ENCODE measurements at places on chromosomes 13 and 19.

- no peak for DNase-seq
Observed at GRCh38 chr19:924553-925086, 1.2 kb upstream of the ARID3A start.

DNA sequence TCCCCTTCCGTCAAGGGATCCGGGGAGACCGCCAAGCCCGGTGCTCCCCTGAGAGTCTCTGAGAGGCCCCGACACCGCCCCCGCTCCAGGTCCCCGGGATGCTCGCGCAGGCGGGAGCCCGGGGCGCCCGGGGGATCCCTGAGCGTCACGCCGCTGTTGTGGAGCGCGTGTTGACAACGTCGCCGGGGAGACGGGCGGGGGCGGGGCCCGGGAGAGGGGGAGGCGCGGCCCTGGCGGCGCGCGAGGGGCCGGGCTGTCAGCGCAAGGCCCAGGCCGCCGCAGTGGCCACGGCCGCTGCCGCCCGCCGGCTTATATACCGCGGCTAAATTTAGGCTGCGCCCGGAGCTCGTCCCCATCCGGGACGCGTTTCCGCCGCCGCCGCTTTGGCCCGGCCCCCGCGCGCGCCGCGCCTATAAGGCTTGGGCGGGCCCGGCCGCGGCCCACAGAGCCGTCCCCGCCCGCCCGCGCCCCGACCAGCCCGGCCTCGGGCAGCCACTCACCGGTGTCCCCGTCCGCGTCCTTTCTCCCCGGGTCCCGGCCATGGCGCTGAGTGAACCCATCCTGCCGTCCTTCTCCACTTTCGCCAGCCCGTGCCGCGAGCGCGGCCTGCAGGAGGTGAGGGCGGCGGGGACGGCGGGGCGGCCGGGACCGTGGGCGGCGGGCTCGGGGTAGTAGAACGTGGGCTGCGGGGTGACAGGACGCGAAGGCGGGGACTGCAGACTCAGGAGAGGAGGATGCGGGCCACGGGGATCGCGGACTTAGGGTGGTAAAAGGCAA is at the start of gene KLF2:
KLF2 (plus strand) TSS at position 443 of the 777 bp plus-strand sequence; CDS start at position 541, 98 bp downstream.
- peak; percentile 81 for DNase-seq

- DNase-seq: no peak
Observed at GRCh38 chr13:35393886-35394285, 82.6 kb downstream of the MAB21L1 start.

- no peak for DNase-seq
Observed at GRCh38 chr19:58218899-58219298, 9.8 kb upstream of the ZNF544 start.

- peak; percentile 20 for DNase-seq
Observed at GRCh38 chr13:112067116-112067741, at the start of gene SOX1. Gene SOX1 (plus strand): TSS chr13:112067149. CDS start chr13:112067659, 510 bp downstream.

DNA sequence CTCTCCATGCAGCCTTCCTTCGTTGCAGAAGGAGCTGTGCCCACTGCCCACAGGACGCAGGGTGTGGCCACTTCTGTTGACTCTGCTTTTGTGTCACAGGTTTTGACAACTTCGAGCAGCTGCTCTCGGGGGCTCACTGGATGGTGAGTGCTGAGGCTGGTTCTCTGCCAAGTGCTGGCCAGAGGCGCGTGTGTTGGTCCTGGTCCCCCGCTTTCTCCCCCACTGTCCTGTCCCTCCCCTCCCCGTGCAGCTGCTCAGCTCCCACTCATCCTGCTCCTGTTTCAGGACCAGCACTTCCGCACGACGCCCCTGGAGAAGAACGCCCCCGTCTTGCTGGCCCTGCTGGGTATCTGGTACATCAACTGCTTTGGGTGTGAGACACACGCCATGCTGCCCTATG is 10.6 kb upstream of the PDCD2L start:
- DNase-seq: no peak

DNA sequence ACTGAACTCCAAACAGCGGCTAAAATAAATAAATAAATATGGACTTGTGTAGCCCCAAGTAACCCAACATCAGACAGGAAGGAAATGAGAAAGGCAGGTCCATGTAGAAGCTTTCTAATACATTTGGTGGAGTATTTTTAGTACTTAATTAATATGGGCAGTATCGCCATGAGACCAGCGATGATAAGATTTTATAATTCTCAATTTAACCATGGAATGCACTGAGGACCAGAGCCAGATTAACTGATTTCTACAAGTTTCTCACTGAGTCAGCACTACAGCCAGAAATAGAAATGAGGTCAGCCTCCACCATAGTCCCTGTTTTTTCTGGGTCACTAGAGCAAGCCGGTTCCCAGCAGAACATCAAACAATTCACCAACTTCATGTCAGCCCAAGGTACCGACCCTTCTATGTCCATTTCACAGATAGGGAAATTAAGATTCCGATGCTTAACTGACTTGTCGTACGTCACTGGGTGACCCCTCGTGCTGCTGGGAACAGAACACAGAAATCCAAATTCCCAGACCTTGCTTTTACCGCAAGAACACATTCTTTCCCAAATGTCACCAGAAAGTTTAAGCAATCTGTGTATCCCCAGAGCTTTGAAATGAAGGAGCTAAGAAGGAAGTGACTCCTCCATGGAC is 90.4 kb downstream of the COL4A1 start:
- DNase-seq: no peak

DNA sequence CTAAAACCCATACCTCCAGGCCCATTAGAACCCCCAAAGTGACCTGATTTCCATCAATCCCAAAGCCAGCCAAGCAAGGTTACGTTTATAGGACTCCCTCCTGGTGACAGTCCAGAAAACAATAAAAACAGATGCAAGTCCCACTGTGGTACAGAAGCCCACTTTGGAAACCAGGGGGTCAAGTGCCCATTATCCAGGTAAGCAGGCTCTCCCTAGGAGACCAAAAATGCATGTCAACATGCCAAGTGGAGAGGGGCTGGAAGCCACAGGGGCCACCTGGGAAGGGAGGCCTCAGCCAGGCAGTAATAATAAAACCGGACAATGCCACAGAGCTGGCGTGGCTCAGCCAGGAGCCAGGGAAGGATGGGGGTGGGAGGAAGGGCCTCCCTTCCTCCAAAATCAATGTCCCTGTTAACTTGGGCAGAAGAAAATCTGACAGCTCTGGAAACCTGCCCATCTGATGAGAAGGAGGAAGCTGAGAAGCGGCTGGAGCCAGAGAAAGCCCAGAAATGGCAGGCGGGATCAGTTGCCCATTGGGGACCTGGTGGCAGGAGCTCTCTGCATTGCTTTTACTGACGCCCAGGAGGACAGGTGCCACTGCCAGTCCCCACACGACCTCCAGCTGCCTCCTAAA is 160.4 kb downstream of the ZIC5 start:
- no peak for DNase-seq

DNA sequence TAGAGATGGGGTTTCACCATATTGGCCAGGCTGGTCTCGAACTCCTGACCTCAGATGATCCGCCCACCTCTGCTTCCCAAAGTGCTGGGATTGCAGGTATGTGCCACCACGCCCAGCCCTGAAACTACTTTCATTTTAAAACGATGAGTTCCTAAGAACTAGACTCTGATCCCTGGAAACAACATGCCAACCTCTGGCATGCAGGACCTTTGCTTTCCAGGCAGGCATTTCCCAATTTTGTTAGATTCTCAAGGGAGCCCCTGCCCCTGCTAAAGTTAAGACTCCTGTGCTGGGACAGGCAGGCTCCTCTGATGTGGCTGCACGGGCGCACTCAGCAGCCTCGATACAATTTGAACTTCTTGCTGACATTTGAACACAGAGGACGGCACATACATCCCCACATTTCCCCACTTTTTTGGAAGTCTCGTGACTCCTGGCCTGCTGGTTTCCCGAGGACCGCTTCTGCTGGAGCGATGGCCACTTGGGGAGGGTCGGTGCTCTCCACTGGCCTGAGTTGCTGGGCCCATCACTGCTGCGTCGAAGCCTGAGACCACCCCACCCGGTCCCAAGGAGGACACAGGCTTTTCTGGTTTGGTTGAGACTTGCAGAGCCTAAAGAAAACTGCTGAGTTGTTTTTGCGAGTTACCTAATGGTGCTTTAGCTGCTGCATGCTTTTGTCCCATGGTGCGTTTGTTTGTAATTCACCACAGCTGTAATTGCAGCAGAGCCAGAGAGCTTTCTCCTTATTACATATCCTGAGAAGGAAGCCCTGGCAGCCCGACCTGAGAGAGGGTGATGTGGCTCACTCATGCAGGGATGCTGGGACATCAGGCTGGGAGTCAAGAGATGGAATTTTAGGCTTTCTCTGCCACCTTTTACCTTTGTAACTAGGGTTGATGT is 8.2 kb downstream of the ATP11A start:
- DNase-seq: no peak

DNA sequence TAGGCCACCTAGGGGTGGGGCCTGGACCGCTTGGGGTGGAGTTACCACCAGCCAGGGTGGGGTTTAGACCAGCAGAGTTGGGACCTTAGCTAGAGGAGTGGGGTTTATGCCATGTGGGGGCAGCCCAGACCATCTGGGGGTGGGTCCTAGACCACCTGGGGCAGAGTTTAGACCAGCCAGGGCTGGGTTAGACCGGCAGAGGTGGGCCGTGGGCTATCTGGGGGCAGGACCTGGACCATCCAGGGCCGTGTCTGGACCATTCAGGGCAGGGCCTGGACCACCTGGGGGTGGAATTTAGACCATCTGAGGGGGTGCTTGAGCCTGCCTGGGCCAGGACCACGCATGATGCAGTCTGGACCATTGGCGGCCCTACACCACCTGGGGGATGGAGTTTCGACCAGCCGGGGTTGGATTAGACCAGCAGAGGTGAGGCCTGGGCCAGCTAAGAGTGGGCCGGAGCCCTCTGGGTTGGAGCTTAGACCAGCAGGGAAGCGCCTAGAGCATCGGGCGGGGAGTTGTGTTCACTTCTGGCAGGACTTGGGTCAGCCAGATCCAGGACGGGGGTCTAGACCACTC is 10.0 kb upstream of the CACNG6 start:
- no peak for DNase-seq

GRCh38 chr13:112127564-112128330 is 60.8 kb downstream of the SOX1 start:
- DNase-seq: no peak

DNA sequence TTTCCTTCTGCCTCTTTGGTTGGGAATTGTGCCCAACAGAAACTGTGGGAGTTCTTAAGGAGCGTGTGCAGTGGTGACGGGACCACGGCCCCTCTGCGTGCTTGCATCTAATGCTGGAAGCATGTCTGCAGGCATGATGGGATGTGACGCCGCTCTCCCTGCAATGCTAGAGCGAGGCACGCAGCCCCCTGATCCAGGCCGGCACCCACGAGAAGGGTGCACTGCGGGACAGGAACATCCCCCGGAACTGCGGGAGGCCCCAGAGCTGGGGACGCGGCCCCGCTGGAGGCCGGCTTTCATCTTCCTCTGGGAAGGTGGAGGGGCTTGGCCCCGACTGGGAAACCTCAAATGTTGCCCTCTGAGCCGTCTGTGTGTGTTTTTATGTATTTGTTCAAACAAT is 32.7 kb downstream of the TMEM255B start:
- no peak for DNase-seq

DNA sequence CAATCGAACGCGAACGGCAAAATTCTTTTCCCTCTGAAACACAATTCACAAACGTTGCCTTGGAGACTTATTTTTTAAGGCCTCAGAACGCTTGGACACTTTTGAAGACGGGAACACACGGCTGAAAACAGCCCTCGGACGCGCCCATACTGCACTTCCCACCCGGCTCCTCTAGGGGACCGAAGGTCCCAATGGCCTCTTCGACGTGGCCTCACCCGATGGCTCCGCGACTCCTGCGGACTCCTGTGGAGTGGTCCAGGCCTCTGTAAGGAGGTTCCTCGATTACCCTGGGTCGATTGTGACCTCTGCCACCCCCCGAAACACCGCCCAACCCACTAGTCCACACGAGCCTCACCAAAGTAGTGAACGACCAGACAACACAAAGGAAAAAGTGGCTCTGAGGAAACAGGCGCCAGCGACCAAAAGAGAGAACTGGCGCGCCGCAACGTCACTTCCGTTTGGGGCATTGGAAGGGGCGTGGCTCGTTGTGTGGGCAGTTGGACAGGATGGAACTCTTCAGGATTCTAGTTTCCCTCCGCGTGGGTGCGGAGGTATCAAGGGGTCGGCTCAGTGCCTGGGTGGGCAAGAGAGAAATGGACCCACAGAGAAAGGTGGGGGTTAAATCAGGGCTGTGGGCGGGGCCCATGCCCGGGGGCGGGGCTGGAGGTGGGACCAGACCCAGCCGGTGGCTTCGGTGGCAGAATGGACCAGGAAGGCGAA is at the start of gene ZNF560:
ZNF560 (minus strand) TSS at position 434 of the 720 bp plus-strand sequence. CDS start 23,303 bp downstream, outside the sequence.
- no peak for DNase-seq

DNA sequence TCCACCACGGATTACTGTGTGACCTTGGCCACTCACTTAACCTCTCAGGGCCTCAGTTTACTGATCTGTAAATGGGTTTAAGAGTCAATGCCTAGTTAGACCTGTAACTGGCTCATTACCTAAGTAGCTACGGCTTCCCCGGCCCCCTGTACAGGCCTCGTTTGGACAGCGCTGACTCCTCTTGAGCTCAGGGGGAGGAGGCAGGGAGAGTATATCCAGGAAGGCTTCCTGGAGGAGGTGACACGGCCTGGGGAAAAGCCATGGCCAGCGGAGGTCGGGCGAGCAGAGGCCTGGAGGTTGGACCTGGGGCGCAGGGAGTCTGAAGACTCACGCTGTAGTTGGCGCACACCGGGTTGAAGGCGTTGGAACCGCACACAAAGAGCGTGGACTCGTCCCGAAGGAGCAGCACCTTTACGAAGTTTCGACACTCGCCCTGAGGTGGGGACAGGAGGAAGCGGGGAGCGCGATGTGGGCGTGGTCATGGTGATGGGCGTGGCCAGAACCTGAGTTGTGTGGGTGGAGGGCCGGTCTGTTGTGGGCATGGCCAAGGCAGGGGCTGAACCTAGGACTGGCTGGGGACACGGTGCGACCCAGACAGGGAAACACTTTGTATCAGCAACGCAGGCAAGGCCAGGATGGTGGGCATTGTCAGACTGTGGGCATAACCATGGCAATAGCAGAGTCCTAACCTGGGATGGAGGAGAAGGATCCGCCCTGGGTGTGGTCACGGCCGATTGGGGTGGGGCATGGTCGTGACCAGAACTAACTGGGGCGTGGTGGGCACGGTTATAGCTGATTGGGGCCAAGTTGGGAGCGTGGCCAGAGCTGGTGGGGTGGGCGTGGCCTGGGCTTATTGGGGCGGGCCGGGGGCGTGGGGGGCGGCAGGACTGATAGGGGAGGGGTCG is 3.6 kb downstream of the SEMA6B start:
- no peak for DNase-seq

GRCh38 chr19:46082728-46083050 is 41.8 kb downstream of the IGFL3 start:
- no peak for DNase-seq

GRCh38 chr19:38661136-38661535 is 13.7 kb downstream of the ACTN4 start:
- DNase-seq: no peak

- DNase-seq: no peak
Observed at GRCh38 chr19:31254180-31254551, 95.1 kb downstream of the TSHZ3 start.

DNA sequence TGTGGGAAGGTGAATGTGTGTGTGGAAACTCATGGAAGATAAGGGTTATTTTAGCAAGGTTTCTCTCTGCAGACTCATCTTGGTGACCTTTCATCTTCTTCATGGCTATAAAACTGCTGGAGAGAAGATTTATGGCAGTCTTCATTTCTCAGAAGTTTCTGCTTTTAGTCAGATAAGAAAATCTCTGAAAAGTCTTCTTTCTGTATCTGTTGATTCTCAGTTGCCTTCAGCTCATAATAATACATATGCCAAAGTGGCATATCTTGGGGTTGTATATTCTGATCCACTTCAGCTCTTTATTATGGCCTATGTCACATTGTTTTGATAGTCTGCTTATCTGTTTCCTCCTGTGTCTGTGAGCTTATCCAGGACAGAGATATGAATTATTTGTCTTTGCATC is 143.3 kb upstream of the TMTC4 start:
- DNase-seq: no peak

- no peak for DNase-seq
Observed at GRCh38 chr13:74487091-74487722, 353.0 kb upstream of the KLF12 start.

GRCh38 chr19:21604351-21604926 is 99.0 kb downstream of the ZNF429 start:
- no peak for DNase-seq
